ENCODE measurements at places on chromosomes 11 and 22.

GRCh38 chr11:66388780-66389386 is 17.3 kb upstream of the SLC29A2 start:
- DNase-seq = peak; percentile 52

GRCh38 chr11:74033046-74033445 is 24.2 kb upstream of the UCP3 start:
- DNase-seq = no peak

DNA sequence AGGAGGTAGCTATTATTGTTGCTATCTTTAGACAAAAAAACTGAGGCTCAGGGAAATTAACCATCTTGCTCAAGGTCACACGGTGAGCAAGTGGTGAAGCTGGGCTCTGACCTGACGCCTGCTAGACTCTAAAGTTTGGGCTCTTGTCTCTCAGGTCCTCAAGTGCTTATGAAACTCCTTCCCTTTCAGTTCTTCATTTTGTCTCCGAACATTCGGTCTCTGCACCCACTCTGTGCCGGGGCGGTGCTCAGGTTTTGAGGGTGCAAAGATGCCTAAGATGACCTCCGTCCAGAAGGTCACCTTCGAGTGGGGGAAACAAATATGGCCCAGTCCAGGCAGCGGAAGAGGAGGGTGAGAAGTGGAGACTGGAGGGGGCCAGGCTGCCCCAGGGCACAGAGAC is 16.0 kb downstream of the OVOL1 start:
- no peak for DNase-seq

- DNase-seq = no peak
Measured at GRCh38 chr11:36229091-36229705, 60.0 kb downstream of the COMMD9 start.

- DNase-seq = no peak
Measured at GRCh38 chr11:66717925-66718319, 11.1 kb downstream of the SPTBN2 start.

DNA sequence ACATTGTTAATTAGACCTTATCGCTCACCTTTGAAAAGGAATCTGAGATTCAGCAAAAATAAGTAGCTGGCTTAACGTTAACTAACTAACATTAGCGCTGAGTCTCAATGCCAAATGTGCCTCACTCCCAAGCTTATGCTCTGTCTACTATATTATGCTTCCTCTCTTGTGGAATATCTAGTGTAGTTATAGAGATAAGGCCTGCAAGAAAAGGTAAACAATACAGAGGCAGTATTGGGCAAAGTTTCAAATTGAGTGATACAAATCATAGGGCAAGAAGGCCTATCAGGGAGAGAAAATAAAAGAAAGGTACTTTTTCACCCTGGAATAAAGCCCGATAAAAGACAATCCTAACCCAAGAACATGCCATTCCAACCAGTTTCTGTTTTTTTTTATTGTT is 61.6 kb upstream of the SLC17A6 start:
- DNase-seq = no peak

GRCh38 chr11:68503251-68503687 is 42.7 kb downstream of the PPP6R3 start:
- no peak for DNase-seq

- DNase-seq = no peak
Measured at GRCh38 chr11:5688482-5688881, 1.1 kb upstream of the TRIM22 start.

GRCh38 chr22:26804911-26805539 is 147.6 kb downstream of the MIAT start:
- no peak for DNase-seq
